ENCODE measurements at places on chromosomes 12 and 14. TPM values are rescaled to one million over a fixed set of nuclear protein-coding genes. Genes with fewer than 3 reads are reported as not detected.

Gene P2RX2
- not detected for total RNA-seq

Gene RDH11
- total RNA-seq, result 24.0 TPM

Gene GPRC5D
- total RNA-seq, result not detected

DNA sequence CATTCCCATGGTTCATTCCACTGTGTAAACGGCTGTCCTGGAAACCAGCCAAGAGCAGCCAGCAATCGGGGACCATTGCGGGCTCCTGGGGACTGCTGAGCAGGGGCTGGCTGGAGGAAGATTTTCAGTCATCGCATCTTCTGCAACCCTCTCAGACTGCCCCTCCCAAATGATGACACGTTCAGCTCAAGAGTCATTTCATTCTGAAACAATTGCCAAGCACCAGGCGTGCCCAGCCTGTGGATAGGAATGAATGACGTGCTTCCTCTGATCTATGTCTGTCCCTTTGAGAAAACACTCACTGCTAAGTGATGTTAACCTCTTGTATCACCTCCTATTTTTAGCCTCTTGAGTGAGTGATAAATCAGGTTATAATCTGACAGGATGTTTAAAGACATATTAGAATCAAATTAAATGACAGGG is 62.0 kb downstream of the NDUFA12 start:
- H3K27me3 ChIP-seq, result no peaks in the 10 kb centered on the region
- H3K4me3 ChIP-seq, result no peak overlapping the region
- peak overlapping the region; percentile 50 for H3K27ac ChIP-seq
- H3K36me3 ChIP-seq, result no peaks in the 10 kb centered on the region
- DNase-seq, result peak; percentile 35

DNA sequence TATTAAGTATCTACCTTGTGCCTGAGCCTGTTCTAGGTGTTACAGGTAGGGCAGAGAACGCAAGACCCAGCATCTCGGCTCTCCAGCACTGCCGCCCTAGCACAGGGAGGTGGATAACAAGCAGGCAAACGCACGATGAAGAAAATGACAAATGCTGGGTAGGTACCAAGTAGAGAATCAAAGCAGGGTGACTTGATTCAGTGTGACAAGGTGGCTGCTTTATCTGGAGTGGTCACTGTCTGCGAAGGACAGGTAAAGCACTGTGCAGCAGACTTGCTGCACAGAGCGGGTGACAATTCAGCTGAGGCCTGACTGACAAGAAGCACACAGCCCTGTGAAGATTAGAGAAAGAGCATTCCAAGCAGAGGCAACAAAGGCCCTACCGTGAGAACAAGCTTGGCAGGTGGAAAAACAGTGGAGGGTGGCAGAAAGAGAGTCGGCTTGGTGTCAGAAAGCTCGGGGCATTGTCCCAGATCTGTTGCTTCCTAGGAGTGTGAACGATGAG is 12.9 kb downstream of the PRKCH start:
- no peaks in the 10 kb centered on the region for H3K4me1 ChIP-seq
- DNase-seq, result no peak
- H3K27me3 ChIP-seq, result no peaks in the 10 kb centered on the region
- H3K27ac ChIP-seq, result no peak overlapping the region
- no peak overlapping the region for H3K4me3 ChIP-seq

- H3K4me3 ChIP-seq, result no peak overlapping the region
- H3K27ac ChIP-seq, result peak overlapping the region; percentile 2
- H3K36me3 ChIP-seq, result no peaks in the 10 kb centered on the region
- H3K27me3 ChIP-seq, result no peaks in the 10 kb centered on the region
- H3K4me1 ChIP-seq, result peaks cover 22% of the 10 kb centered on the region
Measured at GRCh38 chr12:125247477-125247876, 182.2 kb downstream of the AACS start.

DNA sequence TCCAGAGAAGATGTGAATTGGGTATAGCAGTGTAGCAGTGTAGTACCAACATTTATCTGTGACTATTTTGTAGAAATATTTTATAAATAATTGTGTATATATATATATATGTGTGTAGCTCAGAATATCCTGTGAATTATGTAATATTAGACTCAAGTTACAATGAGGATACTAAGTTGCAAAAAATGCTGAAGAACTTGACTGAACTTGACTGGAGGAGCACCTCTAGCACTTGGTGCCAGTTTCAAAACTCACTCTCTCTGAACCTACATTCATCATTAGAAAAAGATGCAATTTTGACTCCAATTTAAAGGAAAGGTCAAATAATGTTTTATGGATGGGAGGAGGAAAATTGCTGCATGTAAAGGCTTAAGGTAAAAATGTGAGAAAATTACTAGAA is 285.7 kb upstream of the LMO3 start:
- no peak overlapping the region for H3K4me3 ChIP-seq
- no peaks in the 10 kb centered on the region for H3K36me3 ChIP-seq

DNA sequence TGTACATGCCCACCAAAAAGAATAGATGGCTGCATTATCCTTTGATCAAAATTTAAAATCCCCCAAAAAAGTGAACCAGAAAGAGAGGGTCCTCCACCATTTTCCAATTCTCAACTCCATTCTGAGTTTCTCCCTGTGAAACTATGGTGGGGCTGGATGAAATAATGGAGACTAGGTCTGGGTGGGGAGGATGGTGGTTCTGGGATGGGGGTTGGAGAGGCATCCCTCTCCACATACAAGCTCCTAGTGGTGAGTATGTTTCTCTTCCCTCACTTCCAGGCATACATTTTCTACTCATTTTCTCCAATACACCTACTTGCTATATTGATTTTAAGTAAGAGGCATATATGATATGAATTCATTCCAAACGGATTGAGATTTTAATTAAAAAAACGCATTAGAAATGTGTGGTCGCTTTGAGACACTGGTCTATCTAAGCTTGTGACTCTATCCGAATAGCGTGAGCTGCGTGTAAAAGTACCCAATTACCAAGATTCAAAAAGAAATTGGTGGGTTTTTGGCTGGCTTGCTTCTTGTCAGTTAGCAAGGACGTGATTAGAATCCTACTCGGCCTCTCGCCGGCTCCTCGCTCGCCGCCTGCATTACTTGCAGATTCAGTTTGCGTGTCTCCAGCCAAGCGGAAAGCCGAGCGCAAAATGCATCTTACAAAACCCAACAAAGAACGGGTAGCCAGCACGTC is 3.4 kb downstream of the ASCL1 start:
- H3K27me3 ChIP-seq, result peaks cover 85% of the 10 kb centered on the region
- H3K27ac ChIP-seq, result no peak overlapping the region
- DNase-seq, result no peak
- no peaks in the 10 kb centered on the region for H3K36me3 ChIP-seq

- no peak overlapping the region for H3K27ac ChIP-seq
- H3K4me3 ChIP-seq, result no peak overlapping the region
- DNase-seq, result no peak
- H3K4me1 ChIP-seq, result no peaks in the 10 kb centered on the region
Measured at GRCh38 chr14:86708846-86709339, 1178.9 kb downstream of the FLRT2 start.

All from tibial nerve (tissue), 4 donors.